Activated T-cell treated with anti-CD3 and anti-CD28 coated beads, Interleukin-2, amount 50 U/mL, for 48 hours (primary cell): ENCODE measurements at places on chromosomes 6 and 20.
A peak's percentile ranks its signal among the peaks of the same experiment; 100 is the strongest.

- no peak for DNase-seq
Measured at GRCh38 chr6:73391675-73392074, 3.0 kb upstream of the DDX43 start.

GRCh38 chr6:150298676-150299075, 70.1 kb upstream of the IYD start:
- DNase-seq: no peak

DNA sequence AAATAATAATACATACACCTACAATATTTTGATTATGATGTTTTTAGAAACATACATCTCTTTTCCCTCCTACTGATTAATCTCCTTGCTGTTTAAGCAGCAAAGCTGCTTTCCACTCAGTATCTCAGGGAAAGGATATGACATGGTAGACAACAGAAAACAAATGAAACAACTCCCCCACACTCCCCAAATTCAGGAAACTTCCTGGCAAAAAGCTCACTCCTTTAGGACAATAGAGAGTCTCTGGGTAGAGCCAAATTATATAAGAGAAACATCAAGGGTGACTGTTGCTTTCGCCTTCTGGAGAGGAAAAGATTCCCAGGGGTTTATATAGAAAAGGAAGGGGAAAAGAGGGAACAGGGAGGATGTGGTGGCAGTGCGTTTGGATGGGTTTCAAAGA, 48.7 kb upstream of the AHI1 start:
- no peak for DNase-seq

DNA sequence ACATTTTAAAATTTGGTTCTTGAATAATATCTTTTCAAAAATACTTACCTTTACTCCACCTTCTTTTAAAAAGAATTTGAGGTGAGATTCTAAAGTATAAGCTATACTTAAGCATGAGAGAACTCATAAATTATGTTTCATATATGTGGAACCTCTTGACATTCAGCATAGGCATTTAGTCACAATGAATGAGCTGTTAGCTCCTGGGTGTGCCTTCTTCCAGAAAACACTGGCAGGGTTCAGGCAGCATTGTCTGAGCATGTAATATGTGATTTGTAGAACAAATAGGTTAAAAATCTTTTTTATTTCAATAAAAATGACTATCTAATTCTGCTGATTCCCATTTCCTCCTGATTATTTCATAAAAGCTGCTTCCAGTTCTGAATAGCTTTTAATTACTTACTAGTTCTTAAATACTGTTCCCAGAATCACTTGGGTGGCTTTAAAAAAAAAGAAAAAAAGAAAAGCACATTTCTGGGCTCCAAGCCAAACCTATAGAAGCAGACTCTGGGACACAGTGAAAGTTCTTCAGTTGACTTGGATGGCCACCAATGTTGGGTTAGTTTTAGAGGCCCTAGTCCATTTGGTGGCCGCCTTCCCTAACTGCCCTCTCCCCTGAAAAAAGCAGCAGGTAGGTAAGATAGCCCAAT, 20.2 kb downstream of the RNF8 start:
- no peak for DNase-seq

DNA sequence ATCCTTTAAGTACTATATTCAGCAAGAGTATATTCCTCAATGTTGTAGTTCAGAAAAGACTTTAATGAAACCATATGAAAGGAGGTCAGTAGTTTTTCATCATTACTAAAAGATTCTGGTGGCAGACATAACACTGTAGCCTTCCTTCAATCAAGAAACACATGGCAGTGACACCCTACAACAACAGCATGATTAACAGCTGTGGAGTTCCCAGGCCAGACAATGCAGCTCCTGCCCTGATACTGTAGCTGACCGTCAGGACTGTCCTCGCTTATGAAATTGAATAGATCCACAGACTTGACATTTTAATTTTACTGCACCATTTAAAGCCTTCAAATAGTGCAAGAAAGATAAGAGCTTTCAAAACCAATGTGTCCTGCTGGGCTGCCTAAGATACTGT, 43.6 kb downstream of the USP45 start:
- DNase-seq: no peak

DNA sequence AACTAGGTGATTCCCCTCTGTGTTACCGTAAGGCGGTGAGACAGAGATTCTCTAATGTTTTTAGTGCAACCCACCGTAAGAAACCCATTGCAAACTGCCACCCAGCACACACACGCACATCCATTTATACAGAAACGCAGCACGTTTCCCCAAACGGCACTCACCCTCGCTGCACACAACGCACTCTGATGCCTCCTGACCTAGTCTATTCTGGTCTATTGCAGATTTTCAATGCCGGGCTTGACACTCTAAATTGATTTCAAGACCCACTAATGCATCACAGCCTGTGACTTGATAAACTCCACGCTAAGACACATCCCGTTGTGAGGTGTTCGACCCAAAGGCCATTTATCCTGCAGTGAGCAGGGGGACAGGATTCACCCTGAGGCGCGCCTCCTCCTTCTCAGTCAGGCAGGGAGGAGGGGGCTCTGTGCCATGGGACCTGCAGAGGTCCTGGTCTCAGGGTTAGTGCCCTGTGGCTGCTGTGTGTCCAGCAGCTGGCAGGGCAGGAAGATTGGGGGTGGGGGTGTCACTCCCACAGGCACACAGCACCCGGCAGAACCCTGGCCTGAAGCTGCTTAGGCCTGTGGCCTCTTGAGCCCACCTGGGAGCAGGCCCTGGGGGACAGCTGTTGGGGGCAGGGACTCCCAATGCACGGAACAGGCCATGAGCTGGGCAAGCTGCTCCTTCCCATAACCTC, 335.6 kb downstream of the PREX1 start:
- DNase-seq: no peak

- DNase-seq: peak; percentile 58
Measured at GRCh38 chr6:167968091-167968490, 29.4 kb upstream of the KIF25 start.

DNA sequence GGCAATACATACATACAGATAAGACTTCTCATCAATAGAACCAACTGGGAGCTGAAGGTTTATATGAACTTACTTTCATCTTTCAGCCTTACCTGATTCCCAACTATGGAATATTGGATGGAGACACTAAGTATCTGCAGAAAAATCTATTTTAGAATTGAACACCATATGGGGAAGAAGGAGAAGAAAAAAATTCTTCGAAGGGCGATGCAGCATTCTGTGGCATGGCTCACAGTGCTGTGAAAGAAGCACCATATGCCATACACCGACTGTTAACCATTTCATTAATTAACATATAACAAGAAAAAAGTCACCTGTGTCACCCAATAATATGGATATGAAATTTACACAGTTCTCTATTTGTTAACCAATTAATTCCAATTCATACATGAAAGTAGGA, 1374.4 kb upstream of the MAP3K7 start:
- DNase-seq: no peak

DNA sequence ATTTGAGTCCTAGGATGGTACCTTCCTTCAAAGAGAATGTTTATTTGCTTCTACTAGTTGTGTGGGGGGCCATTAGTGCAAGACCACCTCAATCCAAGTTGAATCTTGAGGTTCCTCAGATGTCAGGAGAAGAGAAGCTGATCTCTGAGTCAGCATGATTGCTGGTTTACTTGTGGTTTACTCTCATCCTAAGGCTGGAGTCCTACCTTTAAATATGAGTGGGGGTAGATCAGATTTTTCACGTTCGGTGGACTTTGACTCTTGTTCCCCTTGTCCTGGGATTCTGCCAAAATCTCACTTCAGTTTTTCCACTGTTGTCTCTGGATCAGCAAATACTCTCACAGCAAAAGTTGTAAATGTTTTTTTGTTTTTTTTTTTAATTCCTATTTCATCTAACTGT, 84.6 kb upstream of the F13A1 start:
- no peak for DNase-seq

DNA sequence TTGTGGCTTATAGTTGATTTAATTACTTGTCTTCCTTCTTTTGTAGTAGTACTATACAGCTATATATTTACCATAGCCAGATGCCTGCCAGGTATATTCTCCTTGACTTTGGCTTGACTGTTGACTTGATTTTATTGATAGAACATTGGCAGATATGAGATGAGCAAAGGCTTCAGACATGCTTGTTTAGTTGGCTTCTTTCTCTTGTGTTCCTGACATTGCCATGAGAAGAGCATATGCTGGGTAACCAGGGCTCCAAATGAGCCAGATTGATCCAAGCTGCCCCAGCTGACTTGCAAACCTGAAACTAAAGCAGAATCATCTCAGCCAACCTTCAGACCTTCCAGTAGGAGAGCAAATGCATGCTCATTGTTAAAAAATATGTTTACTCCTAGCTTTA, 508.1 kb upstream of the BTBD3 start:
- DNase-seq: no peak

GRCh38 chr6:143528164-143528811, 16.8 kb upstream of the FUCA2 start:
- DNase-seq: no peak

- no peak for DNase-seq
Measured at GRCh38 chr6:130593948-130594347, 228.1 kb downstream of the TMEM200A start.

- DNase-seq: no peak
Measured at GRCh38 chr6:36244641-36245280, 25.1 kb upstream of the PNPLA1 start.

DNA sequence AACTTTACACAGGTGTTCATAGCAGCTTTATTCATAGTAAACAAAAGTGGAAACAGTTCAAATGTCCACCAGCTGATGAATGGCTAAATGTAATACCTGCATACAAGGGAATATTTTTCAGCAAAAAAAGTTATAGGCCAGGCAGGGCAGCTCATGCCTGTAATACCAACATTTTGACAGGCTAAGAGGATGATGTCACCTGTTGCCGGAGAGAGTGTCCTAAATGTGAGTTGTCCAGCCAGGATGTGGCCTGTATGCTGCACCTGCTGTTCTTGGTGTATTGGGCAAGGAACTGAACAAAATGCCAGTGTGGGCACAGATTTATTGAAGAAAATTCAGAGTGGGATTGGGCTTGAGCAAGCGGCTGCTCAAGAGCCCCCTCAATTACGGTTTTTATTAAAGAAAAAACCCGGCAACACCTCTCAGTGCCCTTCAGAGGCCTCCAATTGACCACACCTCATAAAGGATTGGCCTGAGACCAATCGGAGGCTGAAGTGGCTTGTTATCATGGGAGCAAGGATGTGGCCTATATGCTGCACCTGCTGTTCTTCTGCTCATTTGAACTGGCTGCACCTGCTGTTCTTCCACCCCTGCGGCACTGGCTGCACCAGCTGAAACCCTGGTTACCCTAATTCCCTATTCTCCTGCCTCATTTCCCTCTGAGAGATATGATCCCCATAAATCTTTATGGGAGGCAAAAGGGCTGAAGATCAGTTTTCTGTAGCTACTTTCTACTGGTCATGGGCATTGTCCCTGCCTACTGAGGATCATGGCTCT, 164.3 kb upstream of the PROKR2 start:
- DNase-seq: no peak

GRCh38 chr6:151229401-151230276, 10.1 kb upstream of the AKAP12 start:
- peak; percentile 78 for DNase-seq

DNA sequence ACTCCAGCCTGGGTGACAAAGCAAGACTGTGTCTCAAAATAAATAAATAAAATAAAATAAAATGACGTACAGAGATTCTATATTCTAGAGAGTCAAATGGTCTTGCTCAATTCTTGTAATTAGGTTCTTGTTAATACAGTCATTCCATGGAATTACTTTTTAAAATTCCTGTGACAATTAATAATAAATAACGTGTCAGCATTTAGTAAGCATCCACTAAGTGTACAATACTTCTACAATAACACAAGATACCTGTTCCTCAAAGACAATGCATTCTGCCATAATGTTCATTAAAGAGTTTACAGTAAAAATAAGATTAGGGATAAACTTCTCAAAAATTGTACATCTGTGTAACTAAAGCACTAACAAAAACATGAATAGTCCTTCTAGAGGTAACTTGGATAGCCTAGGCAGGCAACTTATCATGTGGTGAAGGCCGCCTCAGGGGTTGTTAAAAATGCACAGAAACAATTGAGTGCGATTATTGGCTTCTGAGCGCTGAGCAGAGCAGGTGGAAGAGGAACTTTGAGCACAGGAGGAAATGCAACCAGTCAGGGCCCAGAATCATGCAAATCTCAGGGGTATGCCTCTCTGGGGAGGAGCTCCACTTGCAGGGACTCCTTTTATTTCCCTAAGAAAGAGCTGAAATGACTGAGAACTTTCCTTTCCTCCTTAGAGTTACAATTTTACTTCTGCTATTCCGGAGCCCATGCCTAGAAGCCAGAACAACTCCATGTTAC, 37.1 kb downstream of the QRSL1 start:
- no peak for DNase-seq

DNA sequence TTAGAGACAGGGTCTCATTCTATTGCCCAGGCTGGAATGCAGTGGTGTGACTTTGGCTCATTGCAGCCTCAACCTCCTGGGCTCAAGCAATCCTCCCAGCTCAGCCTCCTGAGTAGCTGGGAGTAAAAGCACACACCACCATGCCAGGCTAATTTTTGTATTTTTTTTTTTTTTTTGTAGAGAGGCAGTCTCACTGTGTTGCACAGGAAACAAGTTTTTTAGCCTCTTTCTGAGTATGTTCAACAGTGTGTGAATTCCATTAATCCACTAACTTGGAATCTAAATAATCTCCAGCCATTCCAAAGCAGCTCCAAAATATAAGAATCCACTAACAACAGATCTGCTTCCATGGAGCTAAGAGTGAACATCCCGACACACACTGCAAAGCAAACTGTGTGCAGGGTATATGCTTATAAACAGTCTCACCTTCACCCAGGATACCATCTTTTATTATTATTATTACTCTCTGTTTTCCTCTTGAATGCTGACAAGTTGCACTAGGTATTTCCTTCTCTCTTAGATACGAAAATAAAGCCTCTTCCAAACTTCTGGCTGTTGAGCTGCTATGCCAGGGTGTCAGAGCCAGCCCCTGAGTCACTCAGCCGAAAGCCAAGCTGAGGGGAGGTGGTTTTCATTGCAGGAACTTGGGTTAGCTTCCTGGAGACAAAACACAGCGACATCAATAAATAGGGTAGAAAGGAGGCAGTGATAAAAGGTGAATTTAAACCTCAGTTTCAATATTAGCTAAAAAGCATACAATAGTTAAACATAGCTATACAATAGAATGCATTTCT, 264.9 kb downstream of the HIVEP2 start:
- peak; percentile 50 for DNase-seq

GRCh38 chr20:44350567-44350966, 4.9 kb upstream of the HNF4A start:
- no peak for DNase-seq

GRCh38 chr6:16157909-16158308, 29.0 kb downstream of the MYLIP start:
- no peak for DNase-seq

GRCh38 chr20:38013887-38014286, 19.4 kb downstream of the TTI1 start:
- DNase-seq: no peak

DNA sequence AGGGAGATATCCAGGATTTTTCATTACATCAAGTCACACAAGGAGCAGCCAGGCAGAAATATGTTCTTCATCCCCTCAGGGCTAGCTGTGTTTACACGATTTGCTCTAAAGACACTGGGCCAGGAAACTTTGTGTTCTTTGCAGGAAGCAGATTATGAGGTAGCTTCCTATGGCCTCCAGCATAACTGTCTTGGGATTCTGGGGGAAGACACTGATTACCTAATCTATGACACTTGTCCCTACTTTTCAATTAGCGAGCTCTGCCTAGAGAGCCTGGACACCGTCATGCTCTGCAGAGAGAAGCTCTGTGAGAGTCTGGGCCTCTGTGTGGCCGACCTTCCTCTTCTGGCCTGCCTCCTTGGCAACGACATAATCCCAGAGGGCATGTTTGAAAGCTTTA, 11.2 kb downstream of the FAM120B start:
- DNase-seq: no peak

- no peak for DNase-seq
Measured at GRCh38 chr6:32047084-32047478, 8.9 kb downstream of the CYP21A2 start.

- DNase-seq: peak; percentile 91
Measured at GRCh38 chr6:35302604-35303241, 5.1 kb downstream of the DEF6 start.
